ENCODE measurements at places on chromosomes 7 and 10.
A peak's percentile ranks its signal among the peaks of the same experiment; 100 is the strongest.

GRCh38 chr7:69564454-69565417 is 33.5 kb upstream of the AUTS2 start:
- DNase-seq, result peak; percentile 62

- DNase-seq, result no peak
These were observed 4.6 kb upstream of the SMARCD3 start for GRCh38 chr7:151252961-151253711.

- DNase-seq, result no peak
These were observed 18.3 kb downstream of the SGMS1 start for GRCh38 chr10:50605269-50605950.

GRCh38 chr10:16883084-16883483 is 65.9 kb upstream of the RSU1 start:
- DNase-seq, result no peak

DNA sequence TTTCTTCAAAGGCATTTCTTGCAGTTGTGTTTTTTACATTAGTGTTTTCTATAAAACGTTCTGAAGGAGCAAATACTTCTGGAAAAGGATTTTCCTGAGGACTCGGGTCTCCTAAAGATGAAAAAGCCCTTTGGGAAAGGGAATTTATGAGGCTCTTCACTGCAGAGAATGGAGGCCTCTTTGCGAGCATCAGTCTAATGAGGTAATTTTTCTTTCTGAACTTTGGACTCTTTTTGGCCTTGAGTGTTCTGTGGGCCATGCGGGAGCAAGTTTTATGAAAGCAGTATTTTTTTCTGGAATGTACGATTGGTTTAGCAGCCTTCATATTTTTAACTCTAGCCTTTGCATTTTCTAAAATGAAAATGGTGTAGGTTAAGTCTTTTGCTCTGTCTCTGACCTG is 6.4 kb upstream of the ACBD5 start:
- DNase-seq, result no peak

DNA sequence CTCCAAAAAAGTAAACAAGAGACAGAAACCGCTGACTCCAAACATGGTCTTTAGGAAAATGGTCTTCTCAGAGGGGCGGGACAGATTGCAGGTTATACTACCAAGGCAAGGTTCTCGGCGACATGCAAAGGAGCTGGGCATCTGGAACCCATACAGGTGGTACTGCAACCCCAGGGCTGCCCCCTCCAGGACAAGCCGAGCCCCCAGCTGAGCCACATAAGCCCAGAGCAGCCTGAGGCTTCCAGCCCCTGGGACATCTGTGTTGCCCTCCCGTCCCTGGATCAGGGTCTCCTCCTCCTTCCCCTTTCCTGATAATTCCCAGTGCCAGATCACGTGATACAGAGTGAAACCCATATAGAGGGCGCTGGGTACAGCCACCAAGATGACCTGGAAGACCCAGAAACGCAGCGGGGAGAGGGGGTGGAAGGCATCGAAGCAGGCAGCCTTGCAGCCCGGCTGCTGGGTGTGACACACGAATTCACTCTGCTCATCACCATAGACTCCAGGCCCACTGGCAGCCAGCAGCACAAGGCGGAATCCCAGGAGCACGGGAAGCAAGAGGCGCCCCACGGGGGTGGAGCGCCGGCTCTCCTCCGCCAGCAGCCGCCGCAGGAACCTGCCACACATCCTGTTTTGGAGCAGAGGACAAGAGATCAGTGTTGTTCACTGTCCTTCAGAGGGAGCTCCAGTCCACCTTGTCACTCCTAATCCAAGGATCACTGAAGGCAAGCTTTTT is at the start of gene GJC3:
TSS of gene GJC3 (minus strand) at position 627 of the 736 bp plus-strand sequence. CDS start at position 627, 0 bp downstream.
- DNase-seq, result peak; percentile 61

DNA sequence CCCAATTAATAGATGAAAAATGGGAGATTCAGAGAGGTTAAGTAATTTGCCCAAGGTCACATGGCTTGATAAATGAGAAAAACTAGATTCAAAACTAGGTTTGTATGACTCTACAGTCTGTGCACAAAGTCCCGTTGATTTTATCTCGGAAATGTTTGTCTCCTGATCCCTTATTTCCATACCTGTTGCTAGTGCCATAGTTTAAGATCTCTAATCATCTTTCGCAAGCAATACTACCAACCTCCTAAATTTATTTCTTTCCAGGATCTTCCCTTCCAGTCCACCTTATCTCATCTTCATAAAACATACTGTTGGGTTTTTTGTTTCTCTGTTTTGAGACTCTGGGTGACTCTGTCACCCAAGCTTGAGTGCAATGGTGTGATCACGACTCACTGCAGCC is 2.9 kb downstream of the NT5C3A start:
- DNase-seq, result no peak

DNA sequence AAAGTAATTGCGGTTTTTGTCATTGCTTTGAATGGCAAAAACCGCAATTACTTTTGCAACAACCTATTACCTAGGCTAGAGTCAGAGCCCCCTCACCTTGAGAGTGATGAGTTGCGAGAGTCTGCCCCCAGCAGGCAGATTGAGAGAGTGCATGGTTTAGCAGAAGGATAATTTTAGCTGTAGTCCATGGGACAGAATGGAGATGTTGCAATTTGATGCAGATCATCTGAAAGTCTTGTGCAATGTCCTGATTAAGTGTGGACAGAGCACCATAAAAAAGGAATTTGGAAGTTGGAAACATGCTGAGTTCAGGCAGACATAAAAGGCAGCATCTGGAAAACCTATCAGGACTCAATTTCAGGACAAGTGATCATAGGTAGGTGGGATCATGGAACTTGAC is 48.7 kb downstream of the GPR141 start:
- peak; percentile 78 for DNase-seq

GRCh38 chr10:45224219-45224841 is 91.1 kb downstream of the OR13A1 start:
- no peak for DNase-seq

GRCh38 chr10:133266056-133266795 is 10.4 kb downstream of the ADAM8 start:
- DNase-seq, result no peak

- peak; percentile 4 for DNase-seq
These were observed 232.7 kb downstream of the NSUN6 start for GRCh38 chr10:18418541-18419215.

- no peak for DNase-seq
These were observed 165.7 kb downstream of the PARD3 start for GRCh38 chr10:34649385-34649784.

DNA sequence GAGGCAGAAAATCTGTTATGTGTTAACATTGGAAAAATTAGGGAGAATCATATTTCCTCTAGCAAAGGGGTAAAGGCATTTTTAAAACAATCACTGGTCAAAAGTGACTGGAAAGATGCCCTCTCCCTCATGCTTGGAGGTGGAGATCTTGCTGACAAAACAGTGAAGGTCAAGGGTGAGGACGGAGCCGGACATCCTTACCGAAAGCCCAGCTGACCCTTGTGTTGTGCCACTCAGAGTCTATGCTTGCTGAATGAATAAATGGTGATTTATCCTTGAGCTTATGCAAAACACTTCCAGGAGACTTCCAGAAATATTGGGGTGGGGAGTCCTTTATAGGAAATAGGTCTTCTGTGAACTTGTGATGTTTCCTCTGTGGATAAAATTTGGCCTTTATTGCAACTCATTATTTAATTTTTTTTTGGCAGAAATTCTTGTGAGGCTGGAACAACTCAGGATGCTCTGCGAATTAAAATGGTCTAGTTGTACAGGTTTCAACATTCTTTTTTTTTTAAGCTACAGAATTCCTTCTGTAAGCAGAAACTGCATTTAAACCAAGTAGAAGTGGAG is 28.3 kb upstream of the ELMO1 start:
- no peak for DNase-seq

- DNase-seq, result no peak
These were observed 13.6 kb downstream of the MTURN start for GRCh38 chr7:30148426-30148825.

DNA sequence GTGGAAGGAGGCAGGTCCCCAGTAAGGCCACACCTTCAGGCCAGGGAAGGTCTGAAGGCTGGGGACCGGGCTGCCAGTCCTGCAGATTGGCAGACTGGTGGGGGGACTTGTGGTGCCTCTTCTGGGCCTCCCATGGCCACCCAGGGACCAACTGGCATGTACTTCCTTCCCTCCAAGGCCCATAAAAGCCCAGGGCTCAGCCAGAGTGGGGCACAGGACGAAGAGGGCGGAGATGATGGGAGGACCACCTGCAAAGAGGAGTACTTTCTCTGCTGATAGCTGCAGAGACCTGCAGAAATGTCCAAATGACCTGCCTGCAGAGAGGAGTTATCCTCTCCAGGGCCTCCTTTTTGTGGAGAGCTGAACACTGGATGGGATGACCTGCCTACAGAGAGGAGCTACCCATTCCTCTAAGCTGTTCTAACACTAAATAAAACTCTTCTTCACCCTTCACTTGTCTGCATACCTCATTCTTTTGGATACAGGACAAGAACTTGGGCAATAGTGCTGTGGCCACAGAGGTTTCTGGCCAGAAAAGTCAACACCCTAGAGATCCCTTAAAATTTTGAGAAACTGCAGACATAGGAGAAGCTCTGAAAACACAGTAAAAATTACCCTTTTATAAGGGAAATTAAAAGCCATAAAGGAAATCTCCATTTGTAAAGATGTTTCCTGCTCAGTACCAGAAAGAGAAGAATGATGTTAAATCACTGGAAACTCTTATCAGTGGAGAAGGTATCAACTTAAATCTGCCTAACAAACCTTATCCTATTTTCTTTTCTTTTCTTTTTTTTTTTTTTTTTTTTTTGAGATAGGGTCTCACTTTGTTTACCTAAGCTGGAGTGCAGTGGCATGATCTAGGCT is 20.7 kb upstream of the PRF1 start:
- no peak for DNase-seq

DNA sequence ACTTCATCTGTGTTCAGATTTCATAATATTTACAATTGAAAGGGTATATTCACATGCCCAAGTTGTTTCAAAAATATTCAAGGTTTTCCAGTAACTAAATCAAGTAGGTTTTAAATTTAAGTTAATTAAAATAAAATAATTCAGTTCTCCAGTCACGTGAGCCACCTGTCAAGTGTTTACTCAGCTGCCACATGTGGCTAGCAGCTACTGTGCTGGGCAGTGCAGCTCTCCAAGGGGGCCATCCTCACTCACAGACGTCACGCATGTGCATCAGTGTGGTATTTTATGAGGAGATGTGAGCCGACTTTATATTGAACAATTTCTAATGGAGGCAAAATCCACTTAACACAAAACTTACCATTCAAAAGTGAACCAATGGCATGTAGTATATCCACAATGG is 69.7 kb upstream of the CAMK2B start:
- no peak for DNase-seq

DNA sequence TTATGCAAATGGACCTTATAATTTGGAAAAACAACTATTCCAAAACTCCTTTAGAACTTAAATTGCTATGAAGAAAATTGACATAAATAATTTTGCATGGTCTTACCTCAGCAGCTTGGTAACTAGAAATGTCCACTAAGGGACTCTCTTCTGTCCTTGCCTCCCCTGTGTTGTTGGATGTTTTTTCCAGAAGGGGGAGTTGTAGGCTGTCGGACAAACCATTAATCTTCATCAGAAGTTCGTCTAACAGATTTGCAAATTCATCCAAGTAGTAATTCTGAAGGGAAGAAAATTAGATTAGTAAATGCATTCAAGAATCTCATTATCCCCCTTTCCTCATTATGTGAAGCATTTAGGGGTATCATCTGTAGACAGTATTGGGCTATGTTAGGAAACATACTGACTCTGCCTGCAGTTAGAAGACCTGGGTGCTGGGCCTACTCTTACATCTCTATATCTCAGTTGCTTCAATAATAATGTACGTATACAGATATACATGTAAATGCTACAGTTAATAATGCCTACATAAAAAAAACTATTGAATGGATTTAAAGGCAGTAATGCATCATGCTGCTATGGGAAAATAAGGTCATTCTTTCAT is 155.6 kb downstream of the PKD1L1 start:
- DNase-seq, result peak; percentile 84

DNA sequence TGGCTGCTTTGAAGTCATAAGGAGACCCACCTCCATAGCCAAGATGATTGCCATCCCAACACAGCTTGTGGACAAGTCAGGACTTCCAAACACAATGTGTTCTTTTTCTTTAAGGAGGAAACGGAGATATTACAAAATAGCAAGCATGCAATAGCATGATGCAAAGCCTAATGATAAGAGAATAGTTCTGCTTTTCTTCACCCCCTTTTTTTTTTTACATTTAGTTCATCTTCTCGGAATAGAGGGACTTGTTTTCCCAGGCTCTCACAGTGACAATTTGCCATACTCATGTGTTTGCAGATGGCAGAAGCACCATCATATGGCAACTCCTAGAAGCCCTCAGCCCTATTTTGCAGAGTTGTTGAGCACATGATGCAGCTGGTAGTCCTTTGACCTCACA is 119.8 kb downstream of the ITGB8 start:
- no peak for DNase-seq

- DNase-seq, result no peak
These were observed 58.7 kb downstream of the ZRANB1 start for GRCh38 chr10:125000366-125001312.

GRCh38 chr10:81944609-81945008 is 69.6 kb downstream of the NRG3 start:
- no peak for DNase-seq

DNA sequence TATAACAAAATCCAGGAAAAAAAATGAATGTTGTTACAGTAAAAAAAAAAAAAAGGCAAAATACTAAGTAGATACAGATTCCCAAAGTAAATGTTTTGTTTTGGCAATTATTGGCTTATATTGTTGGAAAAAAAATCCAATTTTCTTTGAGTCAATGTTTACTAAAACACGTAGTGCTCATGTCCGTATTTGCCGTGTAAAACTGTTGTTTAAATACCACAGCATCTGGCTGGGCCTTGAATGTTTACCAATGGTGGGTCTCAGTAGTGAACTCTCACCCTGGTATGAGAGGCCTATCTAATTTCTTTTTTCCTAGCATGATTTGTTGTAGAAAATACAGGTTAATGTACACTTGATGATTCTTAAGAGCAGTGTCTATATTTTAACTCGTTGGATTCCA is 41.4 kb upstream of the SLC26A5 start:
- DNase-seq, result no peak

DNA sequence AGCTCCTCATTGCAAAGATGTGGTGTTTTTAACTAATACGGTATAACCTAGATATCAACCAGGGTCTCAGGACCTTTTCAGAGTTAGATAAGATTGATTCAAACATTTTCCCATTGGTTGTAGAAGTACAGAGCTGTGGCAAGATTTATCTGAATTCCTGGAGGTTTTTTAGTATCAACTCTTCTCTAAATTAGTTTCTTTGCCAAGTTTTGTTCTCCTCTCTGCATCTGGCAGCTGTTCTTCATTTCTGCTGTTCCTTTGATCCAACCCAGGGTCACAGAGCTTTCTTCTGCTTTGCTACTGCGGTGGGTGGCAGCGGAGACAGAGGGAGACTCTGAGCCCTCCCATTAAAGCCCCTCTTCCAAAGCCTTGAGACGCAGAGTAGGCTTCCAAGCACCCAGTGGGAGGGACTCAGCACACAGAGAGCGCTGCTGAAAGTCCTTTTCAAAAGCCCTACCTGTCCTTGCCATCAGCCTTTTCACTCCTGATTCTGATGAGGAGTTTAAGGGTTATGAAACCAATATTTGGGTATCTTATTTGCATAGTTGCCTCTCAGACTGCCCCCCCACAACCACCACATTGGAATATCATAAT is 146.3 kb upstream of the EEPD1 start:
- no peak for DNase-seq

- no peak for DNase-seq
These were observed 150.5 kb downstream of the ELAPOR2 start for GRCh38 chr7:86908948-86909347.

- no peak for DNase-seq
These were observed 37.7 kb downstream of the MTURN start for GRCh38 chr7:30172451-30172850.
